ENCODE measurements at places on chromosomes 7 and 10.

- peak; percentile 13 for DNase-seq
Measured at GRCh38 chr10:77667426-77668324, 30.1 kb upstream of the KCNMA1 start.

DNA sequence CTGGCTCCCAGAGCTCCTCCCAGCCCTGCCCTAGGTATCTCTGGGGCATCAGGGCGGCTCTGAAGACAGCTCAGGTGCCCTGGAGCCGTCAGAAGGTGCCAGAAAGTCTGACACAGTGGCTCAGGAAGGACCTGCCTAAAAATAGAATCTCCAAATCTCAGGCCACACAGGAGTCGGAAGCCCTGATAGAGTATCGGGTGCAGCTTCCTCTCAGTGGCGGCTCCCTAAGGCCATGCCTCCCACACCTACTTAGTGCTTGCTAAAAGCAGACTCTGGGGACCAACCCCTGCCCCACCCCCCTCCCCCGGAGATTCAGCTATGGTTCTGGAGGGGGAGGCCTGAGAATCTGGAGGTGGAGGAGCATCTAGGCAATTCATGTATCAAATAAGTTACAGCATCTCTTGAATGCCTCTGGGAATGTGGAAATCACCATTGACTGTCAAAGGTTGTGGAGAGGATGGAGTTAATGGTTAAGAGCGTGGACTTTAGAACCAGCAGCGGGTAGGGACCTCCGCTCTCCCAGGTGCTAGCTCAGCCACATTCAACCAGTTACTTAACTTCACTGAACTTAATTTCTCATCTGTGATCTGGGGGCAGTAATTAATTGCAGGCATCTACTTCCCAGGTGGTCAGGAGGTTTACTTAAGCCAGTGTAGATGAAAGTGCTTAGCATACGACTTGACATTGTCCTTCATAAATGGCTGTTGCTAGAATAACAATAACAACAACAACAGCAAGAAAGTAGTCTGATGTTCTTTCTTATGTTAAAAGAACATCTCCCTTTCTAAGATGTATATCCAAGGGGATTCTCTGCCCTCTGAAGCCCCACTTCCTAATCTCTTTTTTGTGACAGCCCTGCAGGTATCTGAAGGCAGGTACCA is 38.6 kb upstream of the MXI1 start:
- DNase-seq, result no peak

GRCh38 chr10:88725798-88726197 is 19.7 kb downstream of the LIPK start:
- no peak for DNase-seq

- no peak for DNase-seq
Measured at GRCh38 chr7:67438198-67438882, 441.7 kb downstream of the TYW1 start.

DNA sequence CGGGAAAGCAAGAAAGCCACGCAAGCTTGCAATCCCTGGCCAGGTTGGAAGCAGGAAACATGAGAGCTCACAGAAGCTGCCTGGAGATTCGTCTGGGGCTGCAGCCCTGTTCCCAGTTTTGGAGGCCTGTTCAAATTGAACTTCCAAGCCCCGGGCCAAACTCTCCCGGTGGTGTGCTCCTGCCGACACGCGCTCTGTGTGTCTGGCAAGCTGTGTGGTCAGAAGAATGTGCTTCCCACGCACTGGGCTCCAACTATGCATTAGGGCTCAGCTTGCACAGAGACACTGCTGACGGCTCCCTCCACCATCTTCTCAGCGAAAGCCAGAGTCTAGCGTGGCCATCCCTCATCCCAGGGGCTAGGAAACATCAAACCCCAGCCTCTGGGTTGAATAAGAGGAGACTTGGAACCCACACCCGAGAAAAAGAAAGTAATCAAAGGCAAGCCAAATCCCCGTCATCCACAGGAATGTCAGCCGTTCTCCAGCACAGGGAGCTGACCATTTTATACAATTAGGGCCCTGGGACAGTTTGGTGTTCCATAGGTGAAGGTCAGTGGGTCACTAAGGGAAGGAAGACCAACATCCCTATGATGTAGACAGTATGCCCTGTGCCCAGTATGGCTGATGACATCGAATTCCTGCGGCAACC is 107.2 kb downstream of the FGFR2 start:
- no peak for DNase-seq

GRCh38 chr7:129644634-129645230 is 33.2 kb downstream of the NRF1 start:
- DNase-seq, result peak; percentile 76

DNA sequence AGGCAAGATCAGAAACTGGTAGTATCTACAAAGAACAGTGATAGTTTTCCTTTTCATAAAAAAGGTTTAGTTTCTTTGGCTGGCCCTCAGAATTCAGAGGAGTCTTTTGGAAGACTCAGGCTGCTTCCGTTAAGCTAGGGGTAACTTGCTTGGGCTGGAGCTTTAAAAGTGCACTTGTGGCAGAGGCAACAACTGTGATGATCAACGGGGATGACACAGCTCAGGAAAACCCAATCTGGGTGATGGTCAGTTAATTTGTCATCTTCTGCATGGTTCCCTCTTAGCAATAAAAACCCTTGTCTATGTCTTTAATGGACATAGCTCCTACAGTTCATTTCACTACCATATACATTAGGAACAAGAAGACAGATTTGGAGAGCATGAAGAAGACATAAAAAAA is 46.7 kb downstream of the SGMS1 start:
- no peak for DNase-seq

DNA sequence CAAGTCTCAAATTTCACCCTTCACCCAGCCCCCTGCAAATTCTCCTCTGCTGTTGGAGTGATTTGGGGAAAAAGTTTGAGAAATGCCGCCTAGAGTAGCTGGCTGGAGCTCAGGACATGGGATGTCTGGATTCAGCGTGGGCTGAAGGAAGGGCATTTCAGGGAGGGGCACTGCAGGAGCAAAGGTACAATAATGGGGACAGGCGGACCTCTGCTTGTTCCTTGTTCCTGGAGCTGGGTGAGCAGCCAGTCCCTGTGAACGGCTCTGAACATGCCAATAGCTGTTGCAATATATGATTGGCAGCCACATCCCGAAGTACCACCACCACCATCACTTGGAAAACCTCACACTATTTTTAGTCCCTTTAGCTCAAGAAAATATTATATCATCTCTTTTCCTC is 23.4 kb downstream of the ADRA2A start:
- no peak for DNase-seq

GRCh38 chr7:43872406-43873110 is 3.2 kb upstream of the MRPS24 start:
- no peak for DNase-seq

DNA sequence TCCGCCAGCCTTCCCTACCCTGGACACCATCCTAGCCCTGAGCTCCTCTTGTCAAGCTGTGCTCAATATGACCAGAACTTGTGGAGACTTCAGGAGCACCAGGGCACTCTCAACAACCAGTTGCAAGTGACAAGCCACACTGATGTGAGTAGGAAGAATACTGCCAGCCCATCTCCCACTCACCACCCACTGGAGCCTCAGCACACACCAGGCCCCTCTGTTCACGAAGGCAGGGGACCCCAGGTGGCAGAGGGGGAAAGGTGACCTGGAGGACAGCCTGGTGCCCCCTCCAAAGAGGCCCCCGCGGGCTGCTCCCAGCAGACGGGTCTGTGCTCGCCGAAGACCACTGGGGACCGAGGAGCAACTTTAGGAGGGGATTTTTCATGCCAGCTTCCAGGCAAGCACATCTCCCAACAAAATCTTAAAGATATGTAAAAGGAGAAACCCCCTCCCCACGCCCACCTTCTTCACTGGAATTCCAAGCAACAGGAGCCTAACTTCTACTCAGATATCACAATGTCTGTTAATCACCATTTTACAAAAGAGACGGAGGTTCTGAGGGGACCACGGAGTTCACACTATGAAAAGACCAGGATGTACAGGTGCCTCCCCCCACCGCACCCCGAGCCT is 1.0 kb downstream of the MMD2 start:
- DNase-seq, result peak; percentile 20

GRCh38 chr7:471866-472639 is 47.6 kb downstream of the PDGFA start:
- DNase-seq, result no peak

DNA sequence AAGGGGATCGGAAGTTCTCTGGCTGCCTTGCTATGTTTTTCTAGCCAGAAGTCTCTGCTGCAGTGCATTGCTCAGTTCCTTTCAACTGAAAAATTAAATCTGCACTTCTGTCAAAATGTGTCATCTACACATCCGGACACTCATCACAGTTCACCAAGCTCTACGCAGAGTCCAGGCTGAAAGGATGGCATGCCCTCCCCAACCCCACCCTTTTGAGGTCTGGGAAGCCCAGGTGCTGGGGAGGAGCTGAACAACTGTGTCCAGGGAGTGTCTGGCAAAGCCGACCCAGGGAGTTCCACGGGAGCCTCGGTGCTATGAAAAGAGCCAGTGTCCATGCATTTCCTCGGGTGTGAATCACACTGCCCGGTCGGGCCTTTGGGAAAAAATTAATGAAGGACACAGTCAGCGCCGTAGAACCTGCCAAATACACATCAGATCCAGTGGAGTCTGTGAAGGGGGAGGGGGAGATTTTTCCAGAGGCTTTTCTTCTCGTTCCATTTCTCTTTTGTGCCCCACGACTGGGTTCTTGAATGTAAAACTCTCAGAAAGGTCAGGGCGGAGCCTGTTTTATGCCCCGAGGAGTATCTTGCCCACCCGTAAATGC is 757 bp upstream of the PALS2 start:
- peak; percentile 32 for DNase-seq

DNA sequence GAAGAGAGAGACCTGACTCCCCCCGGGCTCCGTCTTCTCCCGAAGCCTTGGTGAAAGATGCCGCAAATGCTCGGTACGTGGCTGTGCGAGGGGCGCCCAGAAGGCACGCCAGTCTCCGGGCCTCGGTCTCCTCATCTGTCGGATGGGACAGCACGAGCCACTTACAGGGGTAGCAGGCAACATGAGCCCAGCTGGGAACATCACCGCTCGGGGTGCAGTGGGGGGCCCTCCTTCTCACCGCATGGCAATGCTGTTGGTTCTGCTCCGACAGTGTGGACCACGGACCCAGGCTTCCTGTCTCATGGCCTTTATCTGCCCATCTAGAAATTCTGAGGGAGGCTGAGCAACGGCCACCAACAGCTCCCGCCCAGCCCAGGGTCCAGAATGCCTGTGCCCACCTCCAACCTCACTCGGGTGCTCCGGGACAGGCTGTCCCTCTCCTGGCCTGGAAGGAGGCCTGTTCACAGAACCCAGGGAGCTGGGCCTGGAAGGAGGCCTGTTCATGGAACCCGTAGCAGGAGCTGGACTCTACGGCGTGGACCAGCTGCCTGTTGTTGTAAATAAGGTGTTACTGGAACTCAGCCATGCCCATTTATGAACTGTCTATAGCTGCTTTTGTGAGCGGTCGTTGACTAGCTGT is 15.8 kb downstream of the ADAP1 start:
- no peak for DNase-seq

DNA sequence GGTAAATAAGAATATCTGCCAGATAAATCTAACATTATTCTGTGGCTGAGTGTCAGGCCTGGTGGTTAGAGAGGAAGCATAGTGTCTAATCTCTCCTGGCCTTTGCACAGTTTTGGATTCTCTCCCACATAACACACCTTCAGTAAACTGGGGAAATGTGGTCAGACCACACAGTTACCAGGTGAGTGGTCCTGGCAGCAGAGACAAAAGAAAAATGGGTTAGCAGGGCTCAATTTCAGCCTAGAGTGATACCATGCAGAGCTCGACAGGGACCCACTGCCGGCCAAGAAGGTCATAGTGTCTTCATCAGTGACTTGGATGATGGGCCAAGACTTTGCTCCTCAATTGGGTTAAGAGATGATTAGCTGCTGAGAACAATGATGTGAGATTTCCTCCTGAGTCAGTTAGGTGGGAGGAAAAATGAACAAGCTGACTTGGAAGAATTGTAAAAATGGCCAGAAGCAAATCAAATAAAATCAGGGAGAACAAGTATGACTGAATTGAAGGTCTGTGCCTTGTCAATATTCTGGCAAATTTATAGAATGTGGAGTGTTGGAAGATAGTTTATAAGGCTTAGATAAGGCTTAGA is 69.2 kb upstream of the EFCAB10 start:
- DNase-seq, result no peak

DNA sequence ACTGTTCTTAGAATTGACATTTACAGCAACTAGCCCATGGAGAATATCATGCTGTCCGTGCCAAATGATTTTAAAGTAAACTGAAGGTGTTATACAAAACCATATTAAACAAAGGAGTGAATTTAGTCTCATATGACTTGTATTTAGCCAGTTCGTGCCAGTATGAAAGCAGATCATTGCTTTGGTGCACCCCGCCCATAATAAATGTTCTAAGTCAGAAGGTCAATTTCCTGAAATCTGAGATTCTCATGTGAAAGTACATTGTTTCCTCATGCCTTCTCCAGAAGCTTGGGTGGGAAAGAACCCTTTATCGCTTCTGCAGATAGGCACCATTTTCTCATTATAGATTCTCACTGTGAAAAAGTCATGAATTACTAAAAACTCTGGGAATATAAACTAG is 106.4 kb downstream of the CAMK1D start:
- DNase-seq, result no peak
